ENCODE measurements at places on chromosomes 16 and 17. TPM values are rescaled to one million over a fixed set of nuclear protein-coding genes. Genes with fewer than 3 reads are reported as not detected.

- no peaks in the 10 kb centered on the region for H3K4me1 ChIP-seq
- H3K27ac ChIP-seq = no peak overlapping the region
- H3K36me3 ChIP-seq = no peaks in the 10 kb centered on the region
- H3K4me3 ChIP-seq = no peak overlapping the region
- no peaks in the 10 kb centered on the region for H3K27me3 ChIP-seq
- no peak for DNase-seq
These were observed 144.6 kb downstream of the DNAH9 start for GRCh38 chr17:11742886-11743285.

GRCh38 chr17:18966831-18967624 lies 15.1 kb downstream of the SLC5A10 start:
- DNase-seq = no peak
- H3K27ac ChIP-seq = no peak overlapping the region
- no peak overlapping the region for H3K4me3 ChIP-seq
- H3K4me1 ChIP-seq = peaks cover 29% of the 10 kb centered on the region
- H3K36me3 ChIP-seq = peaks cover 11% of the 10 kb centered on the region

Gene ADAD2
- not detected for total RNA-seq

Gene PRDM7
- total RNA-seq = not detected

Gene SMPD3
- total RNA-seq = 0.94 TPM

- no peak for DNase-seq
- no peak overlapping the region for H3K27ac ChIP-seq
- H3K27me3 ChIP-seq = peaks cover 20% of the 10 kb centered on the region
- no peaks in the 10 kb centered on the region for H3K36me3 ChIP-seq
- H3K4me3 ChIP-seq = no peak overlapping the region
These were observed 981 bp downstream of the BEAN1 start for GRCh38 chr16:66427871-66428681.

Gene RUNDC3A
- not detected for total RNA-seq

DNA sequence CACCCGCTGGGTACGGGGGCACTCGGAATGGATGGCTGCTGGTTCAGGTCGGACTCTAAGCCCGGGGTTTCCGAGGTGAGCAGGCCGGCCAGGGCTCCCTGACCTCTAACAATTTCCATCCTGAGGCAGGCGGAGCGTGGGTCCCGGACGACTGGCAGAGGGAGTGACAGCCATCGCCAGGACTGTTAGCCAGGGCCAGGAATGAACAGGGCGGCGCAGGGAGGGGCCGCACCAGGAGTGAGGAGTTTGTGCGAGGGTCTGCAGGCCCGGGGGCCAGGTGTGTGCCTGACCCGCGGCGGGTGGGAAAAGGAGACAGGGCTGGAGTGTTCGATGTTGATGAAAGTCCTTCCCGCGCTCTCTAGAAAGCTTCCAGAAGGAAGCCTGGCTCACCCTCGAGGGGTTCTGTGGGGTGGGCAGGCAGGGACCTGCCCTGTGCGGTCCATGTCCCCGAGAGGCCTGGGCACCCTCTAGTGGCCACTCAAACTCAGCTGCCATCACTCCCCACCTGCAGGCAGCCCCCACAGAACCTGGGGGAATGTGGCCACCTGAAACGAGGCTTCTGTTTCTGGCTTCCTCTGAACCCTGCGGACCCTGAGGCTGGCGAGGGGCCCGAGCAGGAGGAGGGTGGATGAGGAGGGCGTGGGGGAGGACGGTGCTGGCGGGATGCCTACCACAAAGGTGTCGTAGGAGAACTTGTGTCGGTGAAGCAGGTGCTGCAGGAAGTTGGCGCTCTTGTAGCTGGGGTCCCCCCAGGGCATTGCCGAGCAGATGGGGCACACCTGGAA lies 8.2 kb downstream of the RNF166 start:
- H3K27ac ChIP-seq = no peak overlapping the region
- H3K4me1 ChIP-seq = peaks cover 85% of the 10 kb centered on the region
- no peaks in the 10 kb centered on the region for H3K27me3 ChIP-seq

GRCh38 chr17:62008294-62008693 lies 56.8 kb downstream of the MED13 start:
- no peaks in the 10 kb centered on the region for H3K4me1 ChIP-seq
- H3K4me3 ChIP-seq = no peak overlapping the region
- H3K27ac ChIP-seq = no peak overlapping the region
- peaks cover 76% of the 10 kb centered on the region for H3K36me3 ChIP-seq
- H3K27me3 ChIP-seq = no peaks in the 10 kb centered on the region
- DNase-seq = no peak

Gene FOXJ1
- total RNA-seq = 0.07 TPM

GRCh38 chr16:50928065-50928464 lies 186.2 kb downstream of the CYLD start:
- no peak overlapping the region for H3K27ac ChIP-seq
- H3K4me1 ChIP-seq = no peaks in the 10 kb centered on the region
- 0 out of 3 replicates have a peak, but pooled peaks cover 2% of the 10 kb centered on the region for H3K27me3 ChIP-seq

Gene MYH8
- total RNA-seq = not detected

DNA sequence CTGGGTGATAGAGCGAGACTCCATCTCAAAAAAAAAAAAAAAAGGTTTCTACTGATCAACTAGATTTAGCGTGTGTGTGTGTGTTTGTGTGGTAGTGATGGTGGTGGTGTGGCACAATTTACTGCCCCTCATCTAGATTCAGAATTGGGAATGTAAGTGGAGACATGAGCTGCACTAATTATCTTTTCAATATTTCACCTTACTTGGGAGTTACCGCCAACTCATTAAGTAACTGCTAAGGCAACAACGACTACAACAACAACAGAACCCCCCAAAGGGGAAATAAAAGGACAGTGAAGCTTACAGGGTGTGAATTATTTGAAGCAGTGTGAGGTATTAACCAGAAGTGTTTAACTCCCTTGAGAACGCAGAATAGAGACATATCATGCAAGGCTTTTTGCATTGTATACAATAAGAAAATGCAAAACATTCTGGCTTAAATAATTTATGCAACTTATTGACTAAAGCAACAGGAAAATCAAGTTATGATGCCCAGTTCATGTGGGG lies 180.5 kb downstream of the SHISA9 start:
- H3K4me1 ChIP-seq = no peaks in the 10 kb centered on the region
- no peaks in the 10 kb centered on the region for H3K27me3 ChIP-seq
- no peak overlapping the region for H3K4me3 ChIP-seq

Gene TNFRSF13B
- total RNA-seq = 0.31 TPM

Measured in K562 (cell line).